Stimulated activated CD4-positive, alpha-beta T cell treated with anti-CD3 and anti-CD28 coated beads, Interleukin-4, amount 100 ng/mL, for 4 hours (primary cell): ENCODE measurements at places on chromosomes 2 and 18.

GRCh38 chr18:2572171-2572569 lies 813 bp downstream of the NDC80 start:
- no peak for DNase-seq

DNA sequence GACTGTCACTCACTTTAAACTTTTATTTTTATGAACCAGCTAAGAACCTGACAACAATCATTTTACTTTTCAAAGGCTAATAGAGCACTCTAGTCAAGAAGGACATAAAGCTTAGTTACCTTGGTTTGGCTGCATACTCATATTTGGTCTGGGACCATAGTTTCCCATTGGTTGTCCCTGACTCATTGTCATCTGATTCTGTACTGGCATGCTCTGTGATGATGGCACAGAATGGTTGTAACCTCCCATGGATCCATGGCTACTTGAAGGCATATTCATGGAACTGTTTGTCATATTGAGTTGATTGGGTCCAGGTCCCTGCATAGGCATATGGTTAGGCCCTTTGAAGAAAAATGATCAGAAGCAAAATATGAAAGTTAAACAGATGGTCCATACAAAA lies 37.9 kb downstream of the SS18 start:
- no peak for DNase-seq

- no peak for DNase-seq
Measured at GRCh38 chr2:150023044-150023443, 435.5 kb upstream of the MMADHC start.

- no peak for DNase-seq
Measured at GRCh38 chr2:24744356-24744755, 48.8 kb downstream of the PTRHD1 start.

DNA sequence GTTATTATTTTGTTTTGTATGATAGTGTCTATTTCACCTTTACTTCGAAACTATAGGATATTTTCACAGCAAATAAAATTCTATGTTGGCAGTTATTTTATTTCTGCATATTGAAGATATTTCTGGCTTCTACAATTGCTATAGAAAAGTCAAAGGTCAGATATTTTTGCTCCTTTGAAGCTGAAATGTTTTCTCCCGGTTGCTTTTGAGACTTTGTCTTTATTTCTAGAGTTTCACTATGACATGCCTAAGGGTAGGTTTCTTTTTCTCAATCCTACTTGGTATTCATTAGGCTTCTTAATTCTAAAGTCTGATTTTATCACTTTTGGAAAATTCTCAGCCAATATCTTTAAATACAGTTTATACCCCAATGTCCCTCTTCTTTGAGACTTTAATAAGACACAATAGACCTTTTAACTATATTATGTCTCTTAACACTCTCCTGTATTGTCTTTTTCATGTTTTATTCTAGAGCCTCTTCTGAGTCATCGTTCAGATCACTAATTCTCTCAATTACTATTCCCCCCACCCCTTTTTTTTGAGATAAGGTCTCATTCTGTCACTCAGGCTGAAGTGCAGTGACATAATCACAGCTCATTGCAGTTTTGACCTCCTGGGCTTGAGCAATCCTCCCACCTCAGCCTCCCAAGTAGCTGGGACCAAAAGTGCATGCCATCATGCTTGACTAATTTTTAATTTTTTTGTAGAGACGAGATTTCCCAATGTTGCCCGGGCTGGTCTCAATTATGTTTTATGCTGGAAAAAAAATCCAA lies 50.5 kb downstream of the USP37 start:
- no peak for DNase-seq

DNA sequence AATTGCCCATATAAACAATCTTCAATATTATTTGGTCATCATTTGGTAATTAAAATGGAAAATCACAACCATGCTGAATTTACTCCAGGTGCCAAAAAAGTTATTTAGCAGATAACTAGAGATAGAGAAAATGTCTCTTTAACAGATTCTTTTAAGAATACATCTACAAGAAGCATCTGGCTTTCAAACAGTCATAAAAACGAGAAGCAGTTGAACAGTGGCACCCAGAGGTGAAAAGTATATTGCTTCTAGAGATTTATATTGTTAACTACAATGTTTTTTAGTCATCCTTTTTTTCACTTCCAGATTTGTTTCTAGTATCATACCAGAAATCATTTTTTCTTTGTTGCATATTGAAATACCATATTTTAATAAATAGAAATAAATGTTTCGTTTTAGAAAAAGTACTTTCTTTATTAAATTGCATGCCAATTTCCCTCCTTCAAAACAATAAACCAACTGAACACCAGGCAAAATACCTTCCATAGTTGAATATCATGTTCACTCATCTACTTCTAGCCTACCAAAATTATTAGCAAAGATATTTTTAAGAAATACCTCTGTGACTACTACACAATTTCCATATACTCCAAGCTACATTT lies 65.4 kb upstream of the HNRNPA3 start:
- no peak for DNase-seq

- no peak for DNase-seq
Measured at GRCh38 chr2:28619213-28620196, 123.6 kb downstream of the PLB1 start.

GRCh38 chr18:56197241-56197859 lies 441.0 kb downstream of the TXNL1 start:
- no peak for DNase-seq

GRCh38 chr2:28274911-28275685 lies 117.6 kb upstream of the FOSL2 start:
- DNase-seq, result no peak

DNA sequence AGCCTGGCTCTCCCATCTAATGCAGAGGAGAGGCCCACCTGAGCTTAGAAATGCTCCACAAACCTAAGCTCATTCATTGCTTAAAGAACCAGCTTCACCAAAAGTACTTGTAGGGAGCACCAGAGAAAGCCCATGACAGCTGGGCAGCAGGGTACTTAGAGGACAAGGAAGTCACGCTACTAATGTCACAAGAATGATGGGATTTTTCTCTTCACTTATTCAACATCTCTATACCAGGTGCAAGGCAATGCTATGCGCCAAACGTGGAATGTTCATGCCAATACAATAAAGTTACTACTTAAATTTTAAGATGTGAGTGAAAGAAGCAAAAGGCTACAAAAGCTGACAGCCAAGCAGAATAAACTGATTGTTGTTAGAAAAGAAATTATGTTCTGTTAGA lies 36.0 kb downstream of the LONRF2 start:
- DNase-seq, result no peak

DNA sequence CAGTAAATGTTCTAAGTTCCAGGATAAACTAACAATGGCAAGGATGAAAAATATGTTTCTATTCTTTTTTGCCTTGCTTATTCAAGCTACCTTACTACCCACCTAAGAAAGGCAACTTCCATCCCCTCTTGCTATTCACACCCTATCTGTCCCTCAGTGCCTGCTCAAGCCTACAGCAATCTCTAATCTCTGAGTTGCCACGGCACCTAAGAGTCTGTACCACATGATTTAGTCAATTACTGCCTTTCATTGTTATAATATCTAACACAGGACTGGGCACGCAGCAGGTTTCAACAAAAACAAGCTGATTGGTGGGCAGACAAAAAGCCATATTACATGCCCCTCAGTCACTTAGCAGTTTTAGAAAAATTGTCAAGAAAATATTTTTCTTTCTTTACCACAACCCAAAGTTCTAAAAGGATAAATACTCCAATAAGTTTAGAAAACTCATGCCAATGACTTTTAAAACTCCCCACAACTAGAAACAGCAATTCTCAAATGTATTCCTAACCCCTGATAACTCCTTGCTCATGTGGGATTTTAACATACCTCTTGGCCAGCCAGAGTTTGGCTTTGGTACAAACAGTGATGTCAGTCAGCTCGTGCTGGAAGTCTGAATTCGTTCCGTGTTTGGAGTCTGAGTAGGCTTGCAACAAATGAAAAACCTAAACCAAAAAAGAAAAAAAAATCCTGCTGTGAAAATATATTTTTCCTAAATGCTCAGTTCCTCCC lies 117.3 kb upstream of the ZFP36L2 start:
- no peak for DNase-seq

GRCh38 chr2:134253117-134253704 lies 661 bp upstream of the MGAT5 start:
- DNase-seq, result no peak

DNA sequence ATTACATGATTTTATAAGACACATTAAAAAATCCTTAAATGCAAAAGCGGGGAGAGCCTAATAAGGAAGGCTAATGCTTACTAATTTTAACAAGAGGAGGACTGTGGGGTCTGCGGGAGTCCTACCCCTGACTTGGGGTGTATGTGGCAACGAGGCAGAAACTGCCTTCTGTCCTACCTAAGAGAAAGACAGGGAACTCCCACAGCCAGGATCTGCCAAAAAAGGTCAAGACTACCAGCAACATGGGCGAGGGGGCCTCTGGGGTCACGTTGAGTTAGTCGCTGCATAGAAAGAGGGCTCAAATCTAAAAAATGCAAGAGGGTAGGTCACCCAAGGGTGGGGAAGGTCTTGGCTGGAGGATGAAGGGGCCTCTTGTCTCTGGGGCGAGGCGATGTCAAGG lies 529 bp upstream of the AMER3 start:
- no peak for DNase-seq

DNA sequence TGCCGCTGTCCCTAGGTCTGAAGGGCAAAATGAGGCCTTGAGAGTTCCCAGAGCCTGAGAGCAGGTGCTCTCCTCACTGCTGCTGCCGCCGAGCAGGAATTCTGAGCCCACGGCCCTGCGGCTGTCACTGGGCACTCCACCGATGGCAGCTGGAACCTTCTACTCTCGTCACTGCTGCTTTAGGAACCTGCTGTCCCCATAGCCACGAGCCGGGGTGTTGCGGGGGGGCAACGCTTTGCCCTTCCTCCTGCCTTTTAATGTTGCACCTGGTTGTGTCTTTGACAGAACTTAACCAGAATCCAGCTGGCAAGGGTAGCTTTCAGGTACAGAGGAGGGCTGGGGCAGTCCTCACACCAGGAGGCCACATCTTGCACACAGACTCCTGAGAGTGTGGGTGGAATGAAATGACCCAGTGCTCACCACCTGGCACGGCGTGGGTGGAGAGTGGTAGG lies 32.3 kb downstream of the NCK2 start:
- DNase-seq, result no peak
